ENCODE measurements at places on chromosomes 6 and 20.

GRCh38 chr6:43772681-43773049 is 2.7 kb downstream of the VEGFA start:
- no peak for DNase-seq

DNA sequence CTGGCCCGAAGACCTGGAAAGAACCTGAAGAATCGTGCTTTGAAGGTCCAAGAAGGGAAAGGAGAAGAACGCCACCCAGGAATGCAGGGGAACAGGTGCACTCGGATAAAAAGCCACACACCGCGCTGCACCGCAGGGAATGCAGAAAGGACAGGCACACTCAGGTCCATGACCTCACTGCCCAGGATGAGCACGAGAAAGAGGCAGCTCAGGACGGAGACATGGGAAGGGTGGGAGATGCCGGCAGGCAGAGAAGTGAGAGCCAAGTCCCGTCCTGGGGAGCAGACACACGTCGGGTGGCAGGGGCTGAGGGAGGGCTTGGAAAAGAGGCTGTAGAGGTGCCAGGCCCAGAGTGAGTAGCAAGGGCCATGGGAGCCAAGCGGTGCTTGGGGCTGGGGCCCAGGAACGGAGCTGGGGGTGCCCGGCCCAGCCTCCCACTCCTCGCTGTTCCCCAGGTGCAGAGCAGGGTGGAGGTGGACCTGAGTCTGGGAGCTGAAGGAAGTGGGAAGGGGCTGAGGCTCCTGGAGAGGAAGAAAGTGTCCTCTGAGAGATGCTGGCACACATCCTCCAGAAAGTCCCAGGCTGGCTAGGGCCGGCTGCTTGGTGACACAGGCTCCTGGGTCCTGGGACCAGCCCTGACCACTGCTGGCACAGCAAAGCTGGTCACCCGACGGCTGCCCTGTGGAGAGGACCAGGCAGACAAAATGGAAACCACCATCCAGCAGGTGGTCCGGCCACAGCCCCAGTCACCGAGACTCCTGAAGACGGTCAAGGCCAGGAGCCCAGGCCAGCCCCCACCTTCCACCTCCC is 91.3 kb downstream of the PSMB1 start:
- DNase-seq, result no peak

- no peak for DNase-seq
These were observed 105.6 kb upstream of the NUP153 start for GRCh38 chr6:17812311-17812710.

GRCh38 chr6:107620732-107621131 is 130.8 kb downstream of the SOBP start:
- DNase-seq, result no peak

GRCh38 chr6:104705095-104705707 is 154.5 kb downstream of the HACE1 start:
- DNase-seq, result peak; percentile 51

DNA sequence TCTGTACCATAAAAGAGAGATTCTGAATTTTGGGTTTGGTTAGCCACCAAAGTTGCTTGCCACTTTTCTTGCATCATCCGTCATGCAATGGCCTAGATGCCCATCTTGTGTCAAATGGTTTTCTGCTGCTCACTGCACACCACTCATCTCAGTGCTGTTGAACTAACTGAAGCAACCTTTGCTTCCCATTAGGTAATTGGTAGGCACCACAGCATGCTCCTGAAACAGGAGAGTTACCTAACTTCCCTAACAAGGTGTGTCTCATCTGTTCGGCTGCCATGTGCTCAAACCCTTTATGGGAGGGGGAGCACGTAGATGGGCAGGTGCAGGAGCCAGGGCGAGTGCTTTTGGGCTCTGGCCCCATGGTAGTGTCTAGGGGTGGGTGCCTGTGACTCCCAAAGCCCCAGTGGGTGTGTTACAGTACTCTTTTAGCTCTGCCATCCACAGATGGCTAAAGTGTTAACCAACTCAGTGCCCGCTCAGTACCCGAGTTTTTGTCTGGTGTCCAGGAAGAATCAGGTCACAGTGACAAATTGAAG is 147.4 kb upstream of the SPACA1 start:
- no peak for DNase-seq

GRCh38 chr20:43863821-43864544 is 50.7 kb upstream of the TOX2 start:
- no peak for DNase-seq

DNA sequence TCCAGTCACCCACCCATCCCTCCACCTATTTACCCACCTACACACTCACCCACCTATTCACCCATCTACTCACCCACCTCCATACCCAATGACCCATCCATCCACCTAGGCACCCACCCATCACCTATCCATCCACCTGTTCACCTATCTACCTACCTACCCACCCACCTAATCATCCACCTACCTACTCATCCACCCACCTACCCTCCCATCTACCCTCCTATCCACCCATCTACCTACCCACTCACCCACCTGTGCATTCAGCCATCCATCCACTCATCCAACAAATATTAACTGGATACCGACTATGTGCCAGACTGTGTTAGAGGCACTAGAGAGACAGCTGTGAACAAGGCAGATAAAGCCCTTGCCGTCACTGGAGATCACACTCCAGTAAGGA is 40.3 kb downstream of the RSPO4 start:
- no peak for DNase-seq

DNA sequence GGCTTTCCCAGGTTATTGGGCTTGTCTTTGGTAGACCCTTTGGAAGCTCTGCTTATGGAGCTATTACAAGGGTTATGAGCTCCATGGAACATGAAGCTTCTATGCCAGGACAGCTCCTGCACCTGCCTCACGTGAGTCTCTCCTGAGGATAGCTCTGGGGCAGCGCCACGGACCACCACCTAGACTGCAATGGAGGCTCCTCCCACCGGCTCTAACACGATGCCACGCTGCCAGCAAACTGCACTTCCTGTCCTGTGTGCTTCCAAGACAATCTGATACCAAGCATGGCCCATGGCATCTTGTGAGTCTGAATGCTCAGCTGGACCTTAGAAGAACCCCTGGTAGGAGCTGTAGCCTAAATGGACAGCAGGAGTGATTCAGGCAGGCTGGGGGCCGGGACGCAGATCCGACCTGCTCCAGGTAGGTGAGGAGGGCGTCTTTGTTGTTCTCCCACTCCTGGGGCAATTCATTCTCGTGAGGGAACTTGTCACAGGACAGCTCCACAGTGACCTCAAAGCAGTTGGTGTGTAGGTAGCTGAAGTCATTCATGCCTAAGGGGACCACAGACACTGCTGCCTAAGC is 5.5 kb downstream of the CPXM1 start:
- no peak for DNase-seq

GRCh38 chr6:157060440-157060952 is 262.8 kb downstream of the TMEM242 start:
- DNase-seq, result no peak

DNA sequence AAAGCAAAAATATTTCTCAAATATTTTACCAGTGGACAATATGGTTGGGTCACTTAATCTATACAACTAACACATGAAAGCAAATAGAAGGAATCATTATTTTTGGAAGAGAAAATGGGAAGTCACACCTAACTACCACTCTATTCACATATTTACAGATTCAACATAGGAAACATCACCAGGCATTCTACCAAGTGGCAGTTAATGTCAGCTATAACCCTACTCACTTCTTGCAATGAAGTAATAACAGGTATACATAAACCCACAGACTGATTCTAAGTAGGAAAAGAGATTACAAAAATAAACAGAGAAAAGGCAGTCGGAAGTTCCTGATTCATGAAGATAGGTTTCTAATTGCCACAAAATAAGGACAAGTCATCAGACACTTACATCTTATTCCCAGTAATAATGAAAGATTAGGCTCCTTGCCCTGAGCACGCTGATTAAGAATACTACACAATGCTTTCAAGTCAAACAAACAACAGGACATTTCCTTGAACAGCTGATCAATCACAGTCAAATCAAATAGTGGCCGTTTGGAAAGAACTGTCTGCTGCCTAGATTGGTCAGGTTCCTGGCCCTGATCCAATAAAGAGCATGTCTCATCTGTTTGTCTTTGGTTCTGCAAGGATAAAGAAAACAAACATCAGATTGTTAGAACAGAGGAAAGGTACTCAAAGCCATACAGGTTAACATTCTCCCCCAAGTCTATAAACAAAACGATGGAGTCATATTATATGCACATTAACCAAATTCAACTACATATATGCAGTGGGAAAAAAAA is 79.2 kb upstream of the PLN start:
- DNase-seq, result no peak

GRCh38 chr6:106133040-106133439 is 46.9 kb downstream of the PRDM1 start:
- no peak for DNase-seq

DNA sequence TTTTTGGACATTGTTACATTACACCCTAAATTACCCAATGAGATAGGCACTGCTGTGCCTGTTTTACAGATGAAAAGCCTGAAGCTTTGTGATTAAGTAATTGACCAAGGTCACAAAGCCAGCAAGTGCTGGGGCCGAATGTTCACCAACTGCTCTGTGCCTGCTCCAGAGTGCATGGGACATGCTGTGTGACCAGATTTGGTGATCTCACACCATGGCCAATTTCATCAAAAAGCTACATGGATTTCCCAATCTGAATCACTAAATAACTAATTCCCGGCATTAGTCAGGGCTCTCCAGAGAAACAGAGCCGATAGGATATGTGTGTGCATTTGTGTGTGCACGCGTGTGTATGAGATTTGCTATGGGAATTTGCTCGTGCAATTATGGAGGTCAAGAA is 228.3 kb upstream of the ECI2 start:
- DNase-seq, result no peak

DNA sequence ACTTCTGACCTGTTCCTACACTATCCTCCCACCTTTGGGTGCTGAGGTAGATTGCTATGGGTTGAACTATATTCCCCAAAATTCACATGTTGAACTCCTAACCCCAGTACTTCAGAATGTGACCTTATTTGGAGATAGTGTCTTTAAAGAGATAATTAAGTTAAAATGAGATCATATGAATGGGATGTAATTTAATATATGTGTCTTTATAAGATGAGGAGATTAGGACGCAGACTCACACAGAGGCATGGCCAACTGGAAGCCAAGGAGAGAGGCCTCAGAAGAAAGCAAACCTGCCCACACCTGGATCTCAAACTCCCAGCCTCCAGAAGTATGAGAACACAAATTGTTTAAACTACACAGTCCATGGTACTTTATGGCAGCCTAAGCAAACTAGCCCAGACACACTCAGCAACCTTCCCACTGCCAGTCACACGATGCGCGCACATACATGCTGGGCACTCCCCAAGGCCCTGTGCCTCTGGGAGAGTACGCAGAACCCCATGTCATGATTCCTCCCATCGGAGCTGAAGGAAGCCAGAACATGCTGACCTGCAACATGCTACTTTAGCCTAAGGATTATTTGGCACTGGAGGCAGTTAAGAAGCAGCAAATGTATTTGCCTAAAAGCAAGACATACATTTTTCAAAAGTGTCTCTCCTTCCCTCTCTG is 8.9 kb upstream of the SLC22A1 start:
- no peak for DNase-seq

DNA sequence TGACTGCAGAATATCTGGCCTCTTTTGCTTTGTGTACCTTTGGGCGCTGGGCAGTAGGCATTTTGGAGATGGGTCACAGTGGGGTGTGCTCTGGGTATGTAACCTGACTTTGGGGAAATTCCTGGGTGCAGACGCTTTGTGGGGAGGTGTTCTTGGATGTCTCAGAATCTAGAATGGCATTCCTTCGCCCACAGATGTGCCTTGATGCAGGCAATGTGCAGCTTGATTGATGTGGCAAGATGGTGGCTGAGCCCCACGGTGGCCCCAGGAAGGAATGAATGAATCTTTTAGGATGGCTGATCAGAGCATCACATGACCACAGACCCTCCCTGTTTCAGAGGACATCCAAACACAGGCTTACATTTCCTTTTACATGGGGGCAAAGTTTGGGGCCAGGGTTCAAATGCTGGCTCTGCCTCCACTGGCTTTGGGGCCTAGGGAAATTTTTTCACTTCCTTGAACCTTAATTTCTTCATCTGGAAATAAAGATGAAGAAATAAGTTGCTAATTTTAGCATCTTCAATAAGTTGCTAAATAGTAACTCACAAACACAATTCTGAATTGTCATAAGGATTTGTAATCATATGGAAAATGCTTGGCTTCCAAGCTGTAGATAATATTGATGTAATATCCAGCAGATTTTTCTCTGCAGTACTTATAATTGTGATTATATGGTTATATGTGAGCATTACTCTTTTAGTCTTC is 5.6 kb downstream of the PPP1R16B start:
- no peak for DNase-seq

GRCh38 chr20:48406498-48406897 is 421.3 kb downstream of the PREX1 start:
- no peak for DNase-seq

DNA sequence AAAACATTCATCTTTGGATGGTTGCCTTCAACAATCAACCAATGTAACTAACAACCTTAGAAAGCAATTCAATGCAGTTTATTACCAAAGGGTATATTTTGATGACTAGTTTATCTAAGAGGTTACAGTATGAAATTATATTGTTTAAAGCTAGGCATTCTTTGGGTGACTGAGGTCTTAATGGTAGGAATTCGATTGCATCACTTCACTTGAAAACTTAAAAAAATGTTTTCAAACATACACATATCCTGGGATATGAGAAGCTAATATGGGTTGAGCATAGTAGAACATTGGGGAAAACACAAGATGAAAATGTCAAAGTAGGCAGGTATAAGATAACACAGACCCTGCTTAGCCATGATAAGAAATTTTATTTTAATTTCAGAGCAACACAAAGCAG is 144.6 kb upstream of the BMP5 start:
- DNase-seq, result no peak

GRCh38 chr6:164166996-164167395 is 752.5 kb downstream of the QKI start:
- DNase-seq, result no peak

DNA sequence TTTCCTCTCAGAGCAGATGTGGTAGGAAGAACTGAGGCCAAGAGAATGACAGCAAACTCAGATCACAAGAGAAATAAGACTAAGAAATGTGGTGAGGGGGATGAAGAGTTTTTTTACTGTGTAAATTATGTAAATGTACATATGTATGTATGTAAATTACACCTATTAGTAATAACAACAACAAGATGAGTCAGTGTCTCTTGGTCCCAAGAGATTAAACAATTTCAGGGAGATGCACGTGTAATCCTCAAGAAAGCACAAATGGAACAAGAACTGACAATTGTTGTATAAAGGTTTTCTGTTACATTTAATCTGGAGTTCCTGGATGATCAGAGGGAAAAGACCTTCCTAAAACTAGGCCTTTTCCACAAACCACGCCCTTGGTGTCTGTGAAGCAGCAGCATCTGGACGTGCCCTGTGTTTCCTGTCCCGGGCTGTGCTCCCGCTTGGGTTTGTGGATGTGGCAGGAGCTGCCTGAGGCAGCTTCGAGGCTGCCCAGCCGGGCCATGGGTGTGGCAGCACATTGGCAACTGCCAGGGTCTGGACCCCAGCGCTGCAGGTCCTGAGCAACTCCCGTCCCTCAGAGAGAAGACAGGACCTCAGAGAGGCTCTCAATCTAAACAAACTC is 994 bp downstream of the CLDN20 start:
- DNase-seq, result no peak

Data from CD4-positive, alpha-beta T cell treated with Interleukin-4 for 1 hour (primary cell).